ENCODE measurements at places on chromosomes 11 and 22. TPM values are rescaled to one million over a fixed set of nuclear protein-coding genes. Genes with fewer than 3 reads are reported as not detected.

GRCh38 chr22:48944751-48945620 lies 882.7 kb downstream of the BRD1 start:
- no peak for DNase-seq

POTEH gene
- not detected for total RNA-seq

SEPTIN3 gene
- 2.5 TPM for total RNA-seq

- DNase-seq: no peak
These were observed 8.6 kb upstream of the C11orf96 start for GRCh38 chr11:43933608-43934551.

- DNase-seq: no peak
These were observed 46.2 kb upstream of the CTTN start for GRCh38 chr11:70352100-70352499.

- DNase-seq: peak; percentile 68
These were observed 798 bp downstream of the BCR start for GRCh38 chr22:23180893-23181720.

- no peak for DNase-seq
These were observed 29.7 kb upstream of the IGLL5 start for GRCh38 chr22:22857607-22858558.

GRCh38 chr22:38774496-38775166 lies 18.8 kb upstream of the SUN2 start:
- no peak for DNase-seq

GRCh38 chr11:101091781-101092180 lies 37.8 kb downstream of the PGR start:
- DNase-seq: no peak

TRPM5 gene
- total RNA-seq: not detected

DNA sequence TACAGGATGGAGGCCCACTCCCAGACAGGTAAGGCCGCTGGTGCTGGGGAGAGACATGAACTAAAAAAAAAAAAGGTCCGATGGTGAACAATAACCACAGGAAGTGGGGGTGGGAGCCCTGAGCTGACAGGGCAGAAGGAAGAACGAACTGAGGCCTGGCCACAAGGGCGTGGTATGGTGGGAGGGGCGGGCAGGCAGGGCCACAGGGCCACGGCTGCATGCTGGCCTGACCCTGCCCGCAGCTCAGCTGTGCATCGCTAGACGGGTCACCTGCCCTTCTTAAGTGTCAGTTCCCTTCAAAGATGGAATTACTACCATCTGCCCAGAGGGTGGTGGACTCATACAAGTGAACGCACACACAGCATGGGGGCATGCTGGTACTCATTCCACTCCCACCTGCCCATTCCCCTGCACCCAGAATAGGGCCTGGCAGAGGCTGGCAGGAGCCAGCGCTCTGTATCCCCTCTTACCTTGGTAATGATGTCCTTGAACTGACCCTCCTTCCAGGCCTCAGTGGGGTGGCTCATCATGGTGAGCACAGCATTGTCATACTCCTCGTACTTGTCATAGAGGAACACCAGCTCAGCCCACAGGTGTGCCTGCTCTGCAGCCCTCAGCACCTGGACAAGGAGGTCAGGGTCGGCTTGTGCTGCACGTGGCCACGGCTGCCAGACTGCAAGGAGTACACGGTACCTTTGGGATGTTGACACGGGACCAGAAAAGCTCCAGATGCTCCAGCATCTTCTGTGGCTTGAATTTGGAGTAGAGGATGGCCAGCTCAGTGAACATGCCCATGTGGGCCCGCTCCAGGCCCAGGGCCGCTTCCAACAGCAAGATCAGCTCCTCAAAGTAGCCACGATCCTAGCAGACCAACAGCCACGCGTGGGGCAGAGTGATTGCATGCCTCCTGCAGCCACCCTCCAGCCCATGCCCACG lies 17.5 kb upstream of the SLC25A1 start:
- DNase-seq: no peak

PCF11 gene
- total RNA-seq: 58.6 TPM

DAGLA gene
- 7.1 TPM for total RNA-seq

GAS2 gene
- total RNA-seq: 2.6 TPM

- peak; percentile 7 for DNase-seq
These were observed 31.8 kb downstream of the GLB1L2 start for GRCh38 chr11:134363592-134363991.

DNA sequence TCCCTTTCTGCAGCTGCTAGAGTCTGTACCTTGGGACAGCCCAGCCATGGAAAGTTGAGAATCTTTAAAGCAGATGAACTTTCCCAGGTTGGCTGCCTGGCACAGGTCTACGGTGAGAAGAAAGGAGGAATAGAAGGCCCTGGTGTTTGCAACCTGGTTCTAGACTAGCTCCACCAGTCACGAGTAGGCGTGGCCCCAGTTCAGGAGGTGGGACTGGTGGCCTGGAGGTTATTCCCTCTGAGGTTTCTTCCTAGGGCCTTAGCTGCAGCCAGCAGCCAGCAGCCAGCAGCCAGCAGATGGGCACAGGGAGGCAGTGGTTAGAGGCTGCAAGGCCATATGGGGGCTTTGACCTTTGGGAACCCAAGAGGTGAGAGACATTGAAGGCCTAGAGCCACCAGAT lies 40.9 kb downstream of the PRDM11 start:
- DNase-seq: no peak

DNA sequence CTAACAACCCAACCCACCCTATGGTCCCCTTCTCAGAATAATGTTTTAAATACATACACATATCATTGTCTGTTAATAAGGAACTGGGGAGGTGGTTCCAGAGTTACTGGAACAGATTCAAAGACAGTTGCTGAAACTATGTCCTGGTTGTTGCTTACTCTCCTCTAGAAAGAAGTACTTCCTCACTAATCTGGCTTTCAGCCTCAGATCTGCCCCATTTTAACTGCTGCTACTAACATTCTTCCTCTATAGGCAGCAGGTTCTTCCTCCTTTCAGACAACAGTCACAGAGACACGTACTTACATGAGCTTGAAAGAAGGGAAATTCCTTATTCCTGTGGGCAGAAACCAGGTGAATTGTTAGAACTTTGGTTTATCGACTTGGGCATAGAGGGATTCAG lies 8.1 kb upstream of the NEU3 start:
- DNase-seq: no peak

Data from lower lobe of right lung (tissue), 2 donors.